Natural killer cell (primary cell): ENCODE measurements at places on chromosomes 2 and 18. TPM values are rescaled to one million over a fixed set of nuclear protein-coding genes. Genes with fewer than 3 reads are reported as not detected.

NYAP2 gene
- total RNA-seq: not detected

LCLAT1 gene
- 16.2 TPM for total RNA-seq

ZFP36L2 gene
- 428 TPM for total RNA-seq

LYPD6 gene
- not detected for total RNA-seq

PROKR1 gene
- total RNA-seq: not detected

HOXD8 gene
- total RNA-seq: not detected

CYP26B1 gene
- not detected for total RNA-seq

TBR1 gene
- total RNA-seq: not detected

COL6A3 gene
- 0.10 TPM for total RNA-seq

NR4A2 gene
- 316 TPM for total RNA-seq

CCBE1 gene
- total RNA-seq: not detected

LTBP1 gene
- total RNA-seq: 1.7 TPM

FZD7 gene
- total RNA-seq: 0.27 TPM

SIX2 gene
- not detected for total RNA-seq

RGPD8 gene
- total RNA-seq: 38.5 TPM

TXNDC2 gene
- not detected for total RNA-seq

HES6 gene
- 11.3 TPM for total RNA-seq

RAB10 gene
- 35.8 TPM for total RNA-seq

FBXO15 gene
- 0.50 TPM for total RNA-seq

DAW1 gene
- not detected for total RNA-seq

TEKT4 gene
- not detected for total RNA-seq

FOXI3 gene
- not detected for total RNA-seq

LONRF2 gene
- not detected for total RNA-seq

VWA3B gene
- total RNA-seq: not detected

ERLEC1 gene
- total RNA-seq: 19.7 TPM

DYNAP gene
- not detected for total RNA-seq

CRYGD gene
- total RNA-seq: not detected

SP9 gene
- not detected for total RNA-seq

CYP27A1 gene
- total RNA-seq: 0.61 TPM

C2orf66 gene
- total RNA-seq: not detected

NUP35 gene
- 10.5 TPM for total RNA-seq

UGT1A8 gene
- not detected for total RNA-seq

MC5R gene
- total RNA-seq: not detected

ANO7 gene
- total RNA-seq: 1.1 TPM

NABP1 gene
- total RNA-seq: 52.2 TPM

RNASEH1 gene
- 26.3 TPM for total RNA-seq

GPD2 gene
- total RNA-seq: 20.2 TPM

POTEC gene
- not detected for total RNA-seq

KYNU gene
- 0.82 TPM for total RNA-seq

USP14 gene
- 56.8 TPM for total RNA-seq
